ENCODE measurements at places on chromosomes 7 and 10.

DNA sequence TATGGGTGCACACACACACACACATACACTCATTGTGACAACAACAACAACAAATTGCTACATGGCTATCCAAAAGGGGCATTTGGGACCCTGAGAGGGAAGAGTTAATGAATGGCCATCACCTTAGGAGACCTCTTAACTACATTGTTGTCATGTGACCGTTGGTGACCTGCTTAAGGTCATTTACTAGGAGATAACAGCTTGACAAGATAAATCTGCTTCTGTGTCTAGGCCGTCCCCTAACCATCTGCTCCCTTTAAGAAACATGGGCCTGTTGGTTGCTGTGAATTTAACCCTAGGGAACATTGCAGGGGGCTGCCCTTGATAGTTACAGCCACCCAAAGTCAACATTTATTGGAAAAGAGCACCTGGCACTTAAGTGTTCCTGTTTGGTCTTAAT, 29.7 kb downstream of the C1QL3 start:
- DNase-seq = no peak

DNA sequence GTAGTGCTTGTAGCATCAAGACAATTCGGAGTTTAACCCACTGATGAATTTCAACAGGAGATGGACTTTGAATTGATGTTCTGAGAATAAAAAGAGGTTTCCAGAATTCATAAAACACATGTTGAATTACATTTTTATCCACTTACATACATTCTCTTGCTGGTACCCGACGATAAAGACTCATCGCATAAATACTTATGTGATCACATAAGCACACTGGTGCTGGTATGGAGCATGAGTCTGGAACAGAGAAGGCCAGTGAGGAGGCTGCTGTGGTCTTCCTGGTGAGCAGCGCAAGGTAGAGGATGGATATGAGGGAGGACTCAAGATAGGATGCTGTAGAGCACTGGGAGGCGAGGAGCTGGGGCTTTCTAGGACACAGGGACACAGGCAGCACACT, 109.0 kb downstream of the RNF216 start:
- DNase-seq = no peak

DNA sequence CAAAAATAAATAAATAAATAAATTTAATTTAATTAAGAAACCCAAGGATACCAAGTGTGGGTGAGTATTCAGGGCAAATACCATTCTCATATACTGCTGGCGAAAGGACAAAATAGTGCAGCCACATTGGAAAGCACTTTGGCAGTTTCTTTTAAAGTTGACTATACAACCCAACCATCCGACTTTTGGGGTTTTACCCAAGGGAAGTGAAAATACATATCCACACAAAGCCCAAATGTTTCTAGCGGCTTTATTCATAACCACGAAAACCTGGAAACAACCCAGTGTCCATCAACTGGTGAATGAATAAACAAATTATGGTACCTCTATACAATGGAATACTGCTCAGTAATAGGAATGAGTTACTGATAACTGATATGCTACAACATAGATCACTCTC, 36.2 kb upstream of the OGDHL start:
- no peak for DNase-seq

DNA sequence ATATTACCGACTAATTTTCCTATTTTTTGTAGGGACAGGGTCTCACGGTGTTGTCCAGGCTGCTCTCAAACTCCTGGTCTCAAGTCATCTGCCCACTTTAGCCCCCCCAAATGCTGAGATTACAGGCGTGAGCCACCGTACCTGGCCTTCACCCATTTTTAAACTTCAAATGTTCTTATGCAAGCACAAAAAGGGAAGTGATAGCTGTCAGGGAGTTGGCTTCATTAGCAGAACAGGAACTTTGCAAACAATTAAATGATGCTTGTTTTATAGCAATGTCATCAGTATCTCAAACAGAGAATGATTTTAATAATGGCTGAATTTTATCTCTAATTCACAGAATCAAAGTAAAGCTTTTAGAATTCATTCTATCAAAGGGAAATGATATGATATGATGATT, 49.8 kb upstream of the FAM171A1 start:
- no peak for DNase-seq

- no peak for DNase-seq
Measured at GRCh38 chr7:40301486-40302068, 166.8 kb downstream of the SUGCT start.

DNA sequence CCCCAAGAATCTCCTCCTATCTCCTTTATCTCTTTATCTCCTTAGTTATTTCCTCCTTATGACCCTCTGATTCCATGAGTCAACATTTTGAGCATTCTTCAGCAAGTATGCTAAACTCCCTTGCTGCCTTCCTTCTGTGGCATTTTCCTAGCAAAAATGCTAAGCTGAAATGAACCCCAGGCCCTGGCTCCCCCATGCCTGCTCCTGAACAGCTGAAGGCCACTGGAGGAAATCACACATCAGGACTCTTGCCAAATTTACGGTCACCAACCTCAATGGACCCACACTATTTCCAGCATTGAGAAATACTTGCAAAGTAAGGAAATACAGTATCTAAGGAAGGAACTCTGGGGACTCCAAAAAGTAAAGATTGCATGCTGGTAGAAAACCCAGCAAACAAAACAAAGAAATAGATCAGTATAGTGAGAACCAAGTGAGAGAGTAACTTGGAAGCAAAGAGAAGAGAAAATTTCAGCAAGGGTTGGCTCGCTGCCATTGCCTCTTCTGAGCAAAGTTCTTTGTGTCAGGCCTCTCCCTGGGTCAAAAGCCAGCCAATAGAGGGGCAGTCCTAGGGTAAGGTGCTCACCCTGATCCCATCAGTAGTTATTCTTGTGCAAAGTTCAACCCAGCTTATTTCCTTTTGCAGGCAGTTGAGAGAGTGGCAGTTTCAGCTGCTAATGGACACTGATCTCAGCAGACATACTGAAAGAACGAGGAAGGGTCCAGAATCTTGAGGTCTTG, 5.1 kb upstream of the PLEKHS1 start:
- DNase-seq = no peak

DNA sequence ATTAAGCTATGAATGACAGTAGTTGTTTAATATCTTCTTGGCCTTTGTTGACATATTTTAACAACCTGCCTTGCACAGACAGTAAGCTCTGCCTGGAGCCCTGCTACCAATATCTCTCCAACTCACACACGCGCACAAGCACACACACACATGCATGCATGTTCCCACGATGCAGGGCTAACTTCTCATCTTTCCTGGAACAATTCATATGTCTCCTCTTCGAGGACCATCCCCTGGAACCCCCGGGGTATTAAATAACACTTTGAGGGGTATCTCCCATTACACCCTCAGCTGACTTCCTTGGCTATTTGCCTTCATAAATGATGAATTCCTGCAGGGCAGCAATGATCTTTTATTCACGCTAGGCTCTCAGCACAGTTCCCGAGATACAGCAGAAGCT, 258.0 kb downstream of the TRIL start:
- DNase-seq = no peak

DNA sequence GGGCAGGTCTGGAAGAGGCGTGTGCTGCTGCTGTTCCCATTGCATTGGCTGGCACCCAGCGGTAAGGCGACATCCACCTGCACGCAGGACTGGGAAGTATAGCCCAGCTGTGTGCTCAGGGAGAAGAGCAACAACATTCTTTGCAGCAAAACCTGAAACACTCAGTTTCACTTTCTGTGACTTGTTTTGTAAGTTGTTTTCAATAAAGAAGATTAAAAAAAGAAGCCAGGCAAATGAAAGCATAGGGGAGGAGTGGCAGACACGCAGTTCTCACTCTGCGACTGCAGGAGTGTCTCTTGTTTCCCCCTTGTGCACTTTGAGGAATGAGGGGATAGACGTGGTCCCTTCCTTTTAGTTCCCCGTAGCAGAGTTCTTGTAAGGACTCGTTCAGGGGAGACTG, 5.8 kb downstream of the FBH1 start:
- DNase-seq = no peak

DNA sequence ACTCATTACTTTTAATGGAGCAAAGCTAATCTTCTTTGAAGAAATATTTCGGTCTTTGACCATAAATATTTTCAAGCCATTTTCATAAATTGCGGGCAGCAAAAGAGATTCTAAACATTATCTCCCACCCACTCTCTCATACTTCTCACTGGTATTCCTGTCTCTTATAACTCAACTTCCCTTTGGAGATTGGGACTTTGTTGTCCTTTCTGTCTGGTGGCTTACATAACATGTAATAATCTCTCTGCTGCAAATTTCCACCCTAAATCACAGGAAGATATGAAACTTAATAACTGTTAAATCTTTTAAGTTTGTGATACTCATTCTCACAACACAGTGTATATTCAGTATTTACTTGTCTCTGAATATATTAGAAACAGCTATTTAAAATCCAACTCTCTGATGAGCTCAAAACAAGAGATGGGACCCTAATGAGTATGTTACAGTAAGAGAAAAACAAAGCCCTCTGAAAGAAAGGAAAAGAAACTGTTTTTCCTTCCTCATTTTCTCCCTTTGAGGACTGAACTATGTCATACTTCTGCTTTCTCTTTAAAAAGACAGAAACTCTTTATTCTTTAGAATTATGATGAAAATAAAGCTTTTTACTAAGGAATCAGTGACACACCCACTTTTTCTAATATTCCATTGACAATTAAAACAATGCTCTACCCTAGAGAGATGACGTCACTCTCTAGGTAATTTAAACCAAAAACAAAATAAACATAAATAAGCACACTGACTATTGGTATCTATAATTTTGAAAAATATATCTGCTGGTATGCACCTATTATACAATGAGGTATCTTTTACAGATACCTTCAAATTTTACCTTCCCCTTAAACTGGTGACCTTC, 14.7 kb downstream of the CALCR start:
- DNase-seq = no peak

GRCh38 chr7:139738101-139738489, 39.7 kb downstream of the HIPK2 start:
- DNase-seq = no peak

DNA sequence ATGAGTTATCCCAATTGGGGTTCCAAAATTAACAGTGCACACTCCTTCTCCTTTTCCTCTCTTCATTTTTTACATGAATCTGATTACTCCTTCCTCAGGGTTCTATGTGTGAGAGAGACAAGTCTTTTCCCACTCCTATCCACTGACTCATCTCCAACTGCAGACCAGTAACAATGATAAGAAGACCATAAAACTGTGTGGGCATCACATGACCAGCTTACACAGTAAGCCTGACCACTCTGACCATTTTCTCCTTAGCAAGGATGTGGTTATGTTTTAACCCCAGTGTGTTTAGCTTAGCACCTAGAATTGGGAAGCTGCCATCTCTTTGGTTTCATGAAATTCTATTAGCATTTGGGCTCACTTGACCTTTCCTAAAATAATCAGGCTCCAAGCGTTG, 145.0 kb upstream of the CALCR start:
- peak; percentile 98 for DNase-seq

DNA sequence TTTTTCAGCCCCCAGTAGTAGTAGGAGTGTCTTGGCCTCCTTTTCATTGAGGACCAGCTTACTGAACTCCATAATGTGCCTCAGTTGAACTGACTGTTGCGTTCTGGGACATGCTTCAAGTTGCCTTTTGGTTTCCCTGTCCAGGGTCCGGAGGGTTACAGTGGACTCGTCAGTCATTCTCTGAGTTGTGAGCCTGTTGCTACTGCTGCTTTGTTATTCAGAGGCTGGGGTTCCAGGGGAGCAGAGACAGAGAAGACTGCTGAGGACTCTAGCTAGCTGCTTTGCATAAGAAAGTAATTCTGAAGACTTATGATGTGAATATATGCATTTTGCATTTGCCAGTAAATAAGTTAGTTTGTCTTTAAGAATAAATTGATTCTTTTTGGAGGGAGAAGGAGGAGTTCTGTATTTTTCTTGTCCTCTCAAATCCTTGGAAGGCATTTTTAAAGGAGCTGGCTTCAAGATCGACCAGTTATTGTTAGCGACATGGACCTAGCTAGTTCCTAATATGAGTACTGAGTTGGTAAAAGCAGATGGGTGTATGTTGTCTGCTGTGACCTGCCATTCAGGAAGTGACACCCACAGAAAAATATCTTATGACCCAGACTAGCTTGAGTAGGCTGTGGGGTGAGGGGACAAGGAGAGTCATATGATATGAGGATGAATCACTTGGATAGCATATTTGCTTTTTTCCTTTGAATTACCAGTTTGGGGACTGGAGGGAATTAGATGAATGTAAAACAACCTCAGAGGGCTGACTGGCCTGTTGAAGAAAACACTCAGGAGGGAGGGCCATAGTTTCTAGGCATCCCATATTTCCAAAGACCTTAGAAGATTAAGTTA, 8.3 kb downstream of the PI4K2A start:
- peak; percentile 72 for DNase-seq

GRCh38 chr7:32091608-32092210, 21.5 kb upstream of the PDE1C start:
- no peak for DNase-seq

GRCh38 chr7:128939861-128940410, 2.2 kb downstream of the IRF5 start:
- DNase-seq = no peak

DNA sequence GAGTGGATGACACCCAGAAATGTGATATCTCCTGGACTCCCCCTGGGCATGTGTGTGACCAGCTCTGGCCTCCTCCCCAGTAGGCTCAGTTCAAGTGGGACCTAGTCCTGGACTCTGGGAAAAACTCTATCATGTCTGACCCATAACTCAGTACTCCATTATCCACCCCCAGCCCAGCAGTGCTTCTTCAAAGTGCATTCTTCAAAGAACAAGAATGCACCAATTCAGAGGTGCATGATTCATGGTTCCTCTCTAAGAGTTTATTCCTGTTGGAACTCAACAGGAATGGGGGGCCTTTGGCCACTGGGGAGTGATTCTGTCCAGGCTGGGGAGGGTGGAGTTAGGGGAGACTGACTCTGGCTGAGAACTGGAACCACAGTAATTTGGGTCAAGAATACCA, 173.6 kb upstream of the CXCL12 start:
- DNase-seq = no peak

DNA sequence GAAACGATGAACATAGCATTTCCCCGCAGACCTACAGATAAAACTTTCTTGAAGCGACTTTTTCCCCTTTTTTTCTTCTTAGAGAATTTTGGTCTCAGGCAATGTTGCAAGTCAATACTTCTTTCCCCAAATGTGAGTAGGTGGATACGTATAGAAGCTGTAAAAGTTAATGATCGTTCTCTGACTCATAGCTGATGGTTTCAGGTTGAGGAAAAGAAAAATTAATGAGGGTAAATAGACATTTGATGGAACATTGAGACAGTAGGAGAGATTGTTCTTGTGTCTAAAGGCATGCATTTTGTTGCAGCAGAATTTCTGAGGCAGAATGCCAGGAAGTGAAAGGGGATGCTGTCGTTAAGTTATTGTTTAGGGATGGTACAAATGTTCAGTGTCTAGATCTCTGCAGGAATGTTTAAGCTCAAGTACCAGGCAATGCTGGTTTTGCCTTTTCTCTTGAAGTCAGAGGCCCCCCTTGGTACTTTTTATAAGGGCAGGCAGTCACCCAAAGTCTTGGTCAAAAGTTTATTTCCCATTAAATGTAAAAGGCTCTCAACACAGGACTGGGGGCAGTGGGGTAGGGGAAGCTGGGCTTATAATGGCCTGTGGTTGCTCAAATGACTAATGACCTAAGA, 9.3 kb downstream of the TCF7L2 start:
- no peak for DNase-seq
